Mammary epithelial cell (primary cell): ENCODE measurements at places on chromosomes 2 and 18. TPM values are rescaled to one million over a fixed set of nuclear protein-coding genes. Genes with fewer than 3 reads are reported as not detected.

- no peak for DNase-seq
These were observed 639.9 kb upstream of the PIK3C3 start for GRCh38 chr18:41315134-41315533.

GRCh38 chr2:200966770-200967169 is 3.3 kb upstream of the ORC2 start:
- peak; percentile 80 for DNase-seq

DNA sequence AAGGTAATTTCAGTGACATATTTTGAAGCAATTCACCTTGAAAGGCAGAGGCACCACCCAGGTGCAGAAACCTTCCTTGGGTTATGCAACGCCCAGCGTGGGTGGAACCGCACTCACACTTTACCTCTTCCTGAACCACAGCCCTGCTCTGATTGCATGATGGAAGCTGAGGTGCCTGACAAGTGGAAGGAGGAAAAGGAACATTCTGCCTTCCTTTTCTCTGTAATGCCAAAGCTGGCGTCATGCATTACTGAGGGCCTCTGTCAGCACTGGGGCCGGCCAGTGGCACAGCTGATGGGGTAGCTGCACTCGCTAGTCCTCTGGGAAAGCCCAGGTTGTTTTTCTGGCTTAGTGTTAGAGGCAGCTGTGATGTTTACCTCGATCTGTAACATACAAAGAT is 266.5 kb downstream of the NEDD4L start:
- DNase-seq = peak; percentile 96

- no peak for DNase-seq
These were observed 14.6 kb upstream of the MEP1B start for GRCh38 chr18:32175265-32175664.

- peak; percentile 57 for DNase-seq
These were observed 7.5 kb upstream of the MCFD2 start for GRCh38 chr2:46923041-46923528.

DNA sequence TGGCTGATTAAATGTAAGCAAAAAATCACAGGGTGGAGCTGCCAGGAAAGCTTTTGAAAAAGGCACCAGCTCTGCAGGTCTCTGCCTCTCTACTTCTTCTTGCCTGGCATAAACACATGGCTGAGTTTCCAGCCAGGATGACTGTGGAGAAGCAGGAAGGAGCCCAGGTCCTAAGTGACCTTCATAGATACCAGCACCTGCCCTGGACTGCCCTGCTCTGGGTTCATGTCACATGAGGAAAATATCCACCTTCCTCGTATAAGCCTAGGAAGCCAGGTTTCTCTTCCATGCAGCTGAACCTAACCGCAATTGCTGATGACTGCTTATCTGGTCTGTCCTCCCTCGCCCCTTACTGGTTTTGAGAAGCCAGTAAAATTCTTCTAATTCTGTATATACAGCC is 47.8 kb upstream of the CREB1 start:
- DNase-seq = no peak

DNA sequence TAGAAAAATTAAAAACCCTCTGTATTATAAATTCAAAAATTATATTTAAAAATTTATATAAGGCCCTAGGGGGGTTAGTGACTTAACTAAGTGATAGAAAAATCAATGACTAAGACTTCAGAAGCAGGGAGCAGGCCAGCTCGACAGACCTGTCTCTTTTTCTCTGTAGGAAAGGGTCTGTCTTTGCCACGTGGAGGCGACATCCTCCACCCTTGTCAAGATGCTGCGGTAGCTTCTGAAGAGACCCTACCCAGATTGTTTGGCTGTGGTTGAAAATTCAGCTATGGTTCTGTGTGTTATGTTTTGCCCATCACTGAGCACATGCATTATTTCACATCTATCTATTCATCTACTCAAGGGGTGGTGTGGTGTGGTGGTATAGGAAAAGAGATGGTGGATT is 8.2 kb upstream of the SLC4A3 start:
- DNase-seq = no peak

DNA sequence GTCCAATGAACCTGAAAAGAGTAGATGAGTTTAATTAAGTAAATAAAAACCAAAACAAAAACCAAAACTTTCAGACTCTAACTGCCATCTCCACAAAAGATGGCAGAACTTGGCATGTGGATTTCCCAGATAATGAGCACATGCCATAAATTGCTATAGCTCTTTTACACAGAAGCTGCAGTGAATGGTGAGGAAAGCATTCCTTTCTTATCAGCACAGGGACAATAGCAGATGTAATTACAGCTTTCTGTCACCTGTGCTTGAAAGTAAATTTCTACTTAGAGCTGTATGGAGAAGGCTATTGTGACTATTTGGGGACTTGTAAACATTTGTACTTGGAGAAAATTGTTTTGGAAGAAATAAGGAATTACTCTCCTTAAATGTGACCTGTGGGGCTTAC is 378.4 kb downstream of the RPRM start:
- DNase-seq = no peak

ABCG5 gene
- total RNA-seq = not detected in 2 replicates

CXCR1 gene
- total RNA-seq = under 0.01 TPM

MROH2A gene
- total RNA-seq = 0.50 TPM

IL37 gene
- not detected for total RNA-seq
